ENCODE measurements at places on chromosomes 2 and 18.
A peak's percentile ranks its signal among the peaks of the same experiment; 100 is the strongest.

DNA sequence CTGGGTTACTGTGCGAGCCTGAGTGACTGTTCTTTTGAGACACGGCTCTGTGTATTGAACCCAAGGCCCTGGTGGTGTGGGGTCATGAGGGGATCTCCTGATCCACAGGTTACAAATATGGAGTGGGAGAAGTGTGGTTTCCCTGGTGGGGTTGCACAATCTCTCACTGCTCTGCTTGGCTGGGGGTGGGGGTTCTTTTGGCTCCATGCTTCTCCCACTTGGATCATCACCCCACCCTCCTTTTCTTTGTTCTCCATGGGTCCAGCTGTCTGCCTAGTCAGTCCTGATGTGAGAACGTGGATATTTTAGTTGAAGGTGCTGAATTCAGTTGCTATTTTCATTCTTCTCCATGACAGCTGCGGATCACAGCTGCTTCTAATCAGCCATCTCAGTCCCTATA, 37.8 kb downstream of the AGPS start:
- DNase-seq, result no peak

GRCh38 chr2:204127238-204127637, 190.7 kb downstream of the ICOS start:
- DNase-seq, result no peak

- no peak for DNase-seq
Measured at GRCh38 chr2:156464106-156464505, 27.9 kb downstream of the GPD2 start.

GRCh38 chr2:235909358-235909757, 258.8 kb downstream of the GBX2 start:
- DNase-seq, result no peak

DNA sequence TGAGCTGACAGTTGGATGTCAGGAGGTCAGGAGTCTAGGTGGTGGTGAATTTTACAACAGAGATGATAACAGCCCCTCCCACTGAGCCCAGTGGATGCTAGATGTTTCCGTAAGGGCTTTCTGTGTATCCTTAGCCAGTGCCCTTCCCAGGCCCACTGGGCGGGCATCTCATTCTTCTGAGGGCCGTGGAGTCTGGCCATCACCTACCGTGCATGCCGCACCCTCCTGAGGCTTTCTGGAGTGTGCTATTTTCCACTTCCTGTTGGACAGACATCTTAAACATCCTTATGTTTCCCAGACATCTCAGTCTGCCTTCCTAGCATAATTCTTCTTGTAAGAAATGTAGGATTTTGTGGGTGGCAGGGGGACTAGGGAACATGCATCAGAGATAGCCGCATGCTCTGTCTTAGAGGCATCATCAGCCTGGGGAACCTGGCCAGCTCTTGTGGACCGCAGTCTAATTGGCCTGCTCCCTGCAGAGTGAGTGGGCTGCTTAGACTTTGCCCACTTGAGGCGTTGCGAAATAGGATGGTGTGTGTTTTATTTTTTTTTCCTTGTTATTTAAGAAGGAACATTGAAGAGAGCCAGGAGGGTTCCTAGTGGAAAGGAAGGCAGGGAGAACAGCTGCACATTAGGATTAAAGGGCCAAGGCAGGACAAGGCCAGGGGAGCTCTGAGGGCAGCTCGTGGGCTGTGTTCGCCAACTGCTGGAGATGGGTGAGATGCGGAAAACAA, 135.8 kb downstream of the SH3RF3 start:
- peak; percentile 41 for DNase-seq

DNA sequence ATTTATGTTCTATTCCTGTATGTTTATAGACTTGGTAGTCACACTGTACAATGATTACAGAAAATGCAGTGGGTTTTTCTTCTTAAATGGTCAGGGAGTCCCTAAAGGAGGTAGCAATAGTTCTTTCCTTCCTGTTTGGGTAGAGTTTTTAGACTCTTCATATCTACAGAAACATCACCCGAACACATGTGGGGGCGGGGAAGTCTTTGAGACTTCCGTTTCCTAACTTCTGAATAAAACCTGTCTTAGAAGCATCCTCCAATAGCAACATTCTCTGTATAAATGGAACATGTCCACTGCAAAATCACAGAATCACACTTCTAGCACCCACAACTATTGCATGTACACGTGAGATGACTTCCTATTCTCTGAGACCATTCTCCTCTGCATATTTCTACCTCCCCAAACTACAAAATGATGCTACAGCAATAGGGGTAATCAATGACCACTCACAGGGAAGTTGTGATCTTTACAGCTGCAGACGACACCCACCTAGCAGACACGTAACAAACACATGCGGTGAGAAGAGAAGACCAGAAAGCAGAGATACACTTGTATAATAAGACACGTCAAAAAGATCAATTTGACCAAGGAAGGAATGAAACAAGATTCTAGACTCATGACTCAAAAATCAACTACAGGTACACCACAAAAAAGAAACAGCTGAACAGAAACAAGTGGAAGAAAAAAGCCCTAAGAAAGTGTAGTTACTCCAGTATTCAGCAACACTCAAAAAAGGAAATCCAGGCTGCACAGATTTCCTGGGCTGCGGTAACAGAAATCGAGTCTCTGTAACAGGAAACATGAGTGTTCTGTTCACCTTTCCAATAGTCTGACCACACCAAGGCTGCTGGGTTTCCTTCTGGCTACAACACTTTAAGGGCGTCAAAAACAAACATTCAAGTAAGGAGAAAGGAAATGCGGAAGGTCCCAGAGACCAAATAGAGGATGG, 120.4 kb downstream of the ZNF516 start:
- DNase-seq, result no peak

DNA sequence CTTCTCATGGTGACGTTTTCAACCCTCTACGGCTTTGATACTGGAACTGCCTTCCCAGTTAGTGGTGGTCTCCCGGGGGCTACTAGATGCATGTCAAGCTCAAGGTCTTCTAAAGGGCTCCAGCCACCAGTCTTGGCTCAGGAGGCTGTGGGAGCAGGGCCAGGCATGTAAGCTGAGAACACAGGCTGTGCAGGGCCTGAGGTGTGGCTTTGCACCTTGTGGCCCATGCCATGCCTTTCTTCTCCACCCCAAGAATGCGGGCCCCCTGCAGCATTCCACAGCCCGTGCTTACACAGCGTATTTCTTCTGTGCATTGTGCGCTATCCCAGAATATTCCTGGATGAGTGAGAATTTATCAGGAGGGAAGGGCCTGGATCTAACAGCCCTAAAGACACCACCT, 144.9 kb downstream of the SEPTIN10 start:
- DNase-seq, result peak; percentile 22

DNA sequence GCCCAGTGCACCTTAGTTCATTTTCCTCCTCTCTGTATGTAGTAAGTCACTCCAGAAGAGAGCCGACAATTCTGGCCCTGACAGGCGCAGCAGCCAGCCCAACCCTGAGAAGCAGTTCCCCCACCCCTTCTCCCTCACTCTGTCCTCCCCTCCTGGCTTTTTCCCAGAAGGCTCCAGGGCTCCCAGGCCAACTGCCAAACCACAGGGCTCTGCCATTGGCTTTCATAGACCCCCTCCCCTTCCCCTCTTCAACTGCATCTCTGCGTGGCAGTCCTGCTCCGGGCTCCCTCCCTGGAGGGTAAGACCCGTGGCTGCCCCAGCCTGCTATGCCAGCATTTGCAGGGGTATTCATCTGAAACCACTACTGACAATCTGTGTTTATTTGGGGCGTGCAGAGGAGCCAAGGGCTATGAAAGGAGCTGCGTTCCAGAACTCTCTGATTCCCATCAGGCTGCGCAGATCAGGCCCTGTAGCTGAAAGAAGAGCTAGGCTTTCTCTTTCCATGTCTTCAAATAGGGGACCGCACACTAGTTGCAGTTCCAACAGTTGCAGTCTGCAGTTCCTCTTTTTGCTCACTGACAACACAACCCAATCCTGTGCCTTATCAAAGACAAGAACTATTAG, 388.6 kb upstream of the TNP1 start:
- no peak for DNase-seq

GRCh38 chr2:214630402-214631045, 179.0 kb downstream of the BARD1 start:
- DNase-seq, result no peak

DNA sequence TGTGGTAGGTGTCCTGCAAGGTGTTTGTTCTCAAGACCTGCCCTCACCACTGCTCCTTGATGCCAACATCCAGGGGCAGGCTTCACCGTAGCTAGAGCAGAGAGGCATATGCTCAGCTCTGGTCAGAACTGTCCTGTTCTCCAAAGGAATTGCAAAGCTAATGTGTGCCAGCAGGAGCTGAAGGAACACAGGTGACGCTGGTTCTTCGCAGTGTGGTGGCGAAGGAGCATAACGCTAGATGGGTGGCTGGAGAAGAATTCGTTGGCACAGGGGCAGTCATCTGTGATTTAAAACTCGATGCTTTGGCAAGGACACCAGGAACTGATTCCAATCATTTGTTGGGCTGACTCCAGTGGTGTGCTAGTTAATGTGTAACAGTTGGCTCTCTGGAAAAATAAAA, 11.4 kb upstream of the PER2 start:
- no peak for DNase-seq

GRCh38 chr2:59538398-59538911, 1015.0 kb downstream of the BCL11A start:
- DNase-seq, result no peak

DNA sequence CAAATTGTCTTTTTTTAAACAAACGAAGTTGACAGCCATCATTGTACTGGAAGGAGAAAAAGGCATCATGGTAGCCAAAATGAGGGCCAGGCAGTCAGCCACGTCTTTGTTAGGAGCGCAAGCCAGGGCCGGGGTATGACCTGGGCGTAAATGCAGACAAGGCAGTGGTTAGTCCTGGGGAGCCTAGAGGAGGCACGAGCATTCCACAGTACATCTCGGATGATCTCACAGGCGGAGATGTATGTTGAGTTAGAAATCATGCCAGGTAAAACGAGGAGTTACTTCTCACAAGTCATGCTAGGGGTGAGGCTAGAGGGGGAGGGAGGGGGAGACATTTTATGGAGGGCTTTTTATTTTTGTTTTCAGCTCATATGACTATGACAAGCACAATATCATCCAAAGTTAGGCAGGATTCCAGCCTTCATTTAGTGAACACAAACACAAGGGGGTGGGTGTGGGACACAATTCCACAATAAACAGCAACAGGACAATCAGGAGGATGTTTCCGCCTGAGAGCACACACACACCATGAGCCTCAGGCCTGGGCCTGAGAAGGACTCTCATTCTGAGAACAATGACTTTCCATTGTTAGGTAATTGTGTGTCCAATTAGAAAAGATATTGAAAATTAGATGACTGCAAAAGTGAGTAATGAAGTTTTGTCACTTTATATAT, 64.4 kb upstream of the PGAP1 start:
- DNase-seq, result no peak

- peak; percentile 51 for DNase-seq
Measured at GRCh38 chr18:52339891-52340371, at the start of gene DCC. DCC (plus strand) TSS chr18:52340197; CDS start chr18:52340788, 591 bp downstream.

DNA sequence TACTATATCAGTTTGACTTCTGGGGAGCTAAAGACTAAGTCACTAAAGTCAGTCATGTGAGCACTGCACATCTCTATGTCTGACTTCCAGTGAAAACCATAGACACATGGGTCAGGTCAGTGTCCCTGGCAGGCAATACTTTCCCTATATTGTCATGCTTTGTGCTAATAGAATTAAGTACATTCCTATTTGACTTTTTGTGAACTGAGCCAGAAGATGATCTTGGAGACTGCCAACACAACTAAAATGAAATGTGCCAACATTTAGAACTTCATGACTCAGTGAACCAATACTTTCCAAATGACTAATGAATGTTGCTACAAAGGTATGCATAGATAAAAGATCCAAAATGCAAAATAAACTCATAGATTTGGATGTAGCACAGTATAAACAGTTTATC, 820.8 kb upstream of the FAM98A start:
- no peak for DNase-seq

DNA sequence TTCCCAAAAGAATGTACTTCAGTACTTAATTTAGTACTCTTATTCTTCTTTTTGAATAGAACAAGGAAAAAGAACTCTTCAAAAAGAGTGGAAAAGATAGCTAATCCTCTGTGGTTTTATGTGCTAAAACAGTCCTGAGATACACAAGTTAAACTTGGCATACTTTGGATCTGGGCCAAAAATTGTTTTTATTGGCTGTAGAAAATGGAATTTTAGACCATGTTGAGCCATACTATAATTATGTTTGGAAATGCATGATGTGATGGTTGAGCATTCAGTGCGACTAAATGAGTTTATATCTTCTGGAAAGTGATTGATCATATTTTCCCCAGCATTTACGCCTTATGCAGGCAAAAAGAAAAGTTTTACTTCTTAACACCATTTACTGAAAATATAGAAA, 18.0 kb upstream of the PDE1A start:
- no peak for DNase-seq

GRCh38 chr2:238238311-238238765, 1.5 kb downstream of the HES6 start:
- no peak for DNase-seq

DNA sequence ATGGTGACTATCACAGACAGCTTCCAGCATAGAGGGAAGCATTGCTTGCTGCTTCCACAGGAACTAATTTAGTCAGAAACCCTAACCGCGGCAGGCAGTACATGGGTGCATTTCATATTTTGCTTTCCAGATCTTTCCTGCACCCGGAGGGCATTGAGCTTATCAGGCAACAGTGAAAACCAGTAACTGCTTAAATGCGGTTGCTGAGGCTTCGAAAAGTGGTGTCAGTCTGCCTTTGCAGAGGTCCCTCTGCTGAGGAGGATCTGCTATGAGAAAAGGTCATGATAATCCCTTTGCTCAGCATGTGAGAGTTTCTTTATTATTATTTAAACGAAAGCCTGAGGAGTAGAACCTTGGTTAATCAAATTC, 44.6 kb upstream of the ROCK2 start:
- no peak for DNase-seq

DNA sequence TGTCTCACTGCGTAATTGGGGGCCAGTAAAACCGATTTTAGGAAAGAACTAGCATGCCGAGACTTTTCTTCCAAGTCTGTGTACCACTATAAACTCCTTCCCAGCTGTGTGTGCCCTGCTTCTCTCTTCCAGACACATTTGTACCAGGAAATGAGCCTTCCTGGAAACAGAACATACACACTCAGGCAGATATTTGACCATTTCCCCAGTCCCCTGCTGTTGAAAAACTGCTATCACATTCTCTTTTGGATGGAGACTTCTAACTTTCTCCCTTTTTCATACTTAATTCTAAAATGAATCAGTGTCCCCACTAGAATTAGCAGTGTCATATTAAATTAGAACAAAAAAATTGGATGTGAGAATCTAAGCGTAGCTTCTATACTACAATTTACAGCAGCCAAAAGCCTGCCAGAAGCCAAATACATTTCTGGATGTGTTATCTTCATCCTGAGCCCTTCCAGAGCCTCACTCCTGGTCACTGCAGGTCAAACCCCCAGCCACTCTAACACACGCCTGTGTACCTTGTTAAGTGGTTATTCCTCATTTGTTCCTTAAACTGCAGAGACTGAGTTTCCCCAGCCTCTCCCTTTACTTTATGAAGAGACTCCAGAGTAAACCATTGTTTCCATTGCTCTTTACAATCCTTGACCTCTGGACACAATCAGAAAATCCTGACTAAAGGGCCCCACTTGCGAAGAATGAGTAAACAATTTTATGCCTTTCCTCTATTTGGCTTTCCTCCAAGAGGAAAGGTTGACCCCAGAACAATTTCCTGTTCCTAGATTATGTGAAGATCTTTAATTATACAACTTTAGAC, 20.4 kb downstream of the DSG4 start:
- no peak for DNase-seq
